ENCODE measurements at places on chromosomes 3 and 15.
A peak's percentile ranks its signal among the peaks of the same experiment; 100 is the strongest.

DNA sequence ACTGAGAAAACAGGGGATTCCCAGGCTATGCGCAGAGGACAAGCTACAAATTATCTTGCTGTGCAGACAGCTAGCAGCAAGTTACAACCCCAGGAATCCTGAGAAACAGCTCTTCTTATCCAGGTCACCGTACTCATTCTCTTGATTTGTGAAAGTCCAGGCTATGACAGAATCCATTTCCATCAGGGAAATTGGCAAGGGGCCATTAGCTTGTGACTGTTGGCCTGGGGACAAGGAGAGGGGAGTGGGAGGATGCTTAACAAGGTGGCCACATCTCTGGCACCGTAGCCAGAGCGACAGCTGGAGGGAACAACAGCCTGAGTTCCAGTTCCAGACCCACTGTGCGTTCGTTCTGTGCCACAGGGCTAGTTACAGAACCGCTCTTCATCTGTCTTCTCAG, 44.9 kb upstream of the PLXNA1 start:
- no peak for DNase-seq

GRCh38 chr3:154684021-154684420, 254.0 kb upstream of the GPR149 start:
- DNase-seq, result no peak

GRCh38 chr3:186895406-186895805, 34.9 kb upstream of the ST6GAL1 start:
- DNase-seq, result no peak

- no peak for DNase-seq
These were observed 132.2 kb upstream of the SLC24A5 start for GRCh38 chr15:47988564-47988963.

DNA sequence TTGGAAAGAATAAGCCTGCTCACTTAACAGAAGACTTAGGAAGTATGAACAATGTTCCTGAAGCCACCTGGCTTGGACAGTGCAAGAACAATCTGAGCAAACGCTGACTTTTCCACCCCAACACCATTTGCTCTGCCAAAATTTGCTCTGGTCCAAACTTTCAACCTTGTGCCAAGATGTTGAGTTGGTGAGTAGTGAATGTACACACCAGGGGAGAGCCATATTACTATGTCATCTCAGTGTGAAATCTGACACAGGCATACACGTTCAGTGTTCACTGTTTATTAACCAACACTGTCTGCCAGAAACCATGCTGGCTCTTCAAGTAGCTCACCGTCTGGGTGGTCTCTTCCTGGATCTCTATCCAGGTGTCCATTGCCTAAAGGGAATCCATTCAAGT, 152.9 kb upstream of the LPP start:
- no peak for DNase-seq

GRCh38 chr3:10242182-10243065, 5.8 kb upstream of the TATDN2 start:
- peak; percentile 84 for DNase-seq

DNA sequence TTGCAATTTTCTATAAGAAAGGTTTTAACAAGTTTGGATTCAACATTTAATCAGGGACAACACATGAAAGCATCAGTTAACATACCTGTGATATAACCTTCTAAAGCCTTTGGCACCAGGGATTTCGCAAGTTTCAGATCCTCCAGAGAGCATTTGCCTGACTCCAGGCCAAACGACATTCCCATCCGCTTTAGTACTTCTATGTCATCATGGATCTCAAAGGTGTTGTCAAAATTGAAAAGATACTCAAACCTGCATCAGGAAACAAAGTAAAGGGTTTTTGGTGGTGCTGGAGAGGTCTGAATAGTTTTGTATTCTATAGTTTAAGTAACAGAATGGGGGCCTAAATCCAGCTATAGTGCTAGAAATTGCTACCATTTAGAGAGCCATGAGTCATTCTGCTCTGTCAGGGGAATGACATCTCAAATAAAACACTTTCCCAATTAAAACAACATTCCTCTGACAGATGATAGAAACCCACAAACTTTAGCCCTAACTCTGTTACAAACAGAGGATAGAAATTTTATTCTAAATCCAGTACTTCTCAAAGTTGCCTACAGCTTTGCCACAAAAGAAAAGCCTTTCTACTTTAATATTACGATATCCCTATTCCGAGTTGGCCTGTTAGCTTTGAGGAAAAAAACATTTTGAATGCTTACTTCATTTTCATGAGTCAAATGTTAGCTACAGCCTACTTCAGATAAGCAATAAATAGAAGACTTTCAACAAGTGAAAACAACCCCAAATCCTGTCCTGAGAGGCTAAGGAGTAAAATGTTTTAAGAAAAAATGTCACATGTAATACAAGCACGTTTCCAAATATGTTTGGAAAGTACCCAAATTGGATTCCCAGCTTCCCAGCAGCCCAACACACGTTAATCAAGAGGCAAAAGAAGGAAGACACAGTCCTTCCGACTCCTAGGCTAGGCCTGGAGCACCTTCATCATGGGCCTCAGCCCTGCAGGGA, 83.4 kb downstream of the ATP1B3 start:
- DNase-seq, result peak; percentile 62
